Colonic mucosa (tissue), 4 donors: ENCODE measurements at places on chromosomes 6 and 20. TPM values are rescaled to one million over a fixed set of nuclear protein-coding genes. Genes with fewer than 3 reads are reported as not detected.

DNA sequence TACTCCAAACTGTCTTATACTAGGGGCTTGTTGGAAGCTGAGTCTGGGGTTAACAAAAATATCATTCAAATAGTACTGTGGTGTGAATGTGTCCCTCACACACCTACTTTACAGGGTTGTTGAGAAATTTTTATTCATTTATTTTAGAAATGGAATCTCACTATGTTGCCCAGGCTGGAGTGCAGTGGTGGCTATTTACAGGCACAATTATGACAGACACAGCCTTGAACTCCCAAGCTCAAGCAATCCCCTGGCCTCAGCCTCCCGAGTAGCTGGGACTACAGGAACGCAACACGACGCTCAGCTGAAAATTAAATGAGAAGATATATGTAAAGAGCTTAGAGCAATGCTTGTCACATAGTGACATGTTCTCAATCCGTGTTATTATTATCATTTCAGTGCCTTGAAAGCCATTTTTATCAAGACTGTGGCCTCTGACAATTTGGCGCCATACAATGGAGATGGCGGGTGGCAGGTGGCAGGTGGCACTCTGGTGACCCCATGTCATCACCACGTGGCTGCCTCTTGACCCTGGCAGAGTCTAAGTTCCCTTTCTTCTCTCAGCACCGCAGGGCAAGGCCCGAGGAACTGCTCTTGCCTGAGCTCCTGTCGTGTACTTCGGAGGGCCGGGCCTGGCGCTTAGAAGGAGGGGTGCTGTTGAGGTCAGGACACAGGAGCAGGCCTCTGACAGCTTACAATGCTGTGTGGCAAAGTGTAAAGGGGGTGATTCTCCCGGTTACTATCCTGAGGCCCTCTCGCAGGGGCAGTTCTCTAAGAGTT, 64.5 kb downstream of the STX11 start:
- no peaks in the 10 kb centered on the region for H3K27me3 ChIP-seq
- DNase-seq: peak; percentile 24
- H3K4me3 ChIP-seq: peak overlapping the region; percentile 57
- H3K27ac ChIP-seq: peak overlapping the region; percentile 97
- H3K4me1 ChIP-seq: peaks cover 5% of the 10 kb centered on the region
- H3K36me3 ChIP-seq: no peaks in the 10 kb centered on the region

- peaks cover 11% of the 10 kb centered on the region for H3K4me1 ChIP-seq
- no peak overlapping the region for H3K27ac ChIP-seq
- DNase-seq: no peak
- H3K27me3 ChIP-seq: no peaks in the 10 kb centered on the region
- H3K36me3 ChIP-seq: no peaks in the 10 kb centered on the region
- H3K4me3 ChIP-seq: no peak overlapping the region
Measured at GRCh38 chr20:53902968-53903651, 167.3 kb downstream of the BCAS1 start.

NCOA5 gene
- 20.4 TPM for total RNA-seq

GRCh38 chr6:111515259-111515658, 32.2 kb upstream of the REV3L start:
- no peak overlapping the region for H3K27ac ChIP-seq
- no peak overlapping the region for H3K4me3 ChIP-seq
- DNase-seq: no peak
- no peaks in the 10 kb centered on the region for H3K4me1 ChIP-seq
- H3K36me3 ChIP-seq: no peaks in the 10 kb centered on the region

ENPP4 gene
- 28.4 TPM for total RNA-seq

GRCh38 chr6:24797596-24798216, 1.0 kb downstream of the ARMH2 start:
- H3K36me3 ChIP-seq: no peaks in the 10 kb centered on the region
- no peak for DNase-seq
- no peaks in the 10 kb centered on the region for H3K27me3 ChIP-seq
- no peak overlapping the region for H3K27ac ChIP-seq

DNA sequence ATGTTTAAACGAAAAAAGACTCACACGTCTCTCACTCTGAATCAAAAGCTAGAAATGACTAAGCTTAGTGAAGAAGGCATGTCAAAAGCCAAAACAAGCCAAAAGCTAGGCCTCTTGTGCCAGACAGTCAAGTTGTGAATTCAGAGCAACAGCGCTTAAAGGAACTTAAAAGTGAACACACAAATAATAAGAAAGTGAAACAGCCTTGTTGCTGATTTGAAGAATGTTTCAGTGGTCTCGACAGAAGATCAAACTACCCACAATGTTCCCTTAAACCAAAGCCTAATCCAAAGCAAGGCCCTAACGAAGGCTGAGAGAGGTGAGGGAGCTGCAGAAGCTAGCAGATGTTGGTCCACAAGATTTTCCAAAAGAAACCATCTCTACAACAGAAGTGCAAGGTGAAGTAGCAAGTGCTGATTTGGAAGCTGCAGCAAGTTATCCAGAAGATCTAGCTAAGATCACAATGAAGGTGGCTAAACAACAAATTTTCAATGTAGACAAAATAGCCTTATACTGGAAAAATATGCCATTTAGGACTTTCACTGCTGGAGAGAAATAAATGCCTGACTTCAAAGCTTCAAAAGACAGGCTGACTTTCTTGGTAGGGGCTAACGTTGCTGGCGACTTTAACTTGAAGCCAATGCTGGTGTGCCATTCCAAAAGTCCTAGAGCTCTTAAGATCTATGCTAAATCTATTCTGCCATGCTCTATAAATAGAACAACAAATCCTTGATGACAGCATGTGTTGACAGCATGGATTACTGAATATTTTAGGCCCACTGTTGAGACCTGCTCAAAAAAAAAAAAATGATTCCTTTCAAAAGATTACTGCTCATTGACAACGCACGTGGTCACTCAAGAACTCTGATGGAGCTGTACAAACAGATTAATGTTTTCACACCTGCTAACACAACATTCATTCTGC, 40.3 kb downstream of the SEC63 start:
- no peak for DNase-seq
- H3K4me3 ChIP-seq: no peak overlapping the region
- H3K27me3 ChIP-seq: no peaks in the 10 kb centered on the region
- H3K27ac ChIP-seq: no peak overlapping the region

- H3K36me3 ChIP-seq: no peaks in the 10 kb centered on the region
- H3K27me3 ChIP-seq: no peaks in the 10 kb centered on the region
- peaks cover 4% of the 10 kb centered on the region for H3K4me1 ChIP-seq
- H3K4me3 ChIP-seq: no peak overlapping the region
Measured at GRCh38 chr6:147528511-147529145, 20.1 kb downstream of the SAMD5 start.

COX4I2 gene
- not detected for total RNA-seq

DNA sequence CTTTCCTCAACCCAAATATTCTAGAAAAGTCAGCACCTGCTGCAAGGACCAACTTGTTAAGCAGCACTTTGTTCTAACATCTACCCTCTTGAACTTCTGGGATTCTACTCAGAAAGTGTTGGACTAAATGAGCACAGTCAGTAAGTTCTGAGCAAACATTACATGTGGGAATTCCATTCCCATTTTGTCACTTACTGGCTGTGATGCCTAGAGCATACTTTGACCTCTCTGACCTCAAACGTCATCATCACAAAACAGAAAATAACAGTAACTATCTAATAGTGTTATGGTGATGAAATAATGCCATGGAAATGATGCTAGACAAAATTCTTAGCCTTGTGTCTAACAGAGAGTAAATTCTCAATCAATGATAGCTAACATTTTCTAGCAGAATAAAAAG, 829.4 kb downstream of the EPHA7 start:
- H3K36me3 ChIP-seq: no peaks in the 10 kb centered on the region
- no peak overlapping the region for H3K4me3 ChIP-seq
- H3K27me3 ChIP-seq: no peaks in the 10 kb centered on the region
- H3K4me1 ChIP-seq: no peaks in the 10 kb centered on the region

DNA sequence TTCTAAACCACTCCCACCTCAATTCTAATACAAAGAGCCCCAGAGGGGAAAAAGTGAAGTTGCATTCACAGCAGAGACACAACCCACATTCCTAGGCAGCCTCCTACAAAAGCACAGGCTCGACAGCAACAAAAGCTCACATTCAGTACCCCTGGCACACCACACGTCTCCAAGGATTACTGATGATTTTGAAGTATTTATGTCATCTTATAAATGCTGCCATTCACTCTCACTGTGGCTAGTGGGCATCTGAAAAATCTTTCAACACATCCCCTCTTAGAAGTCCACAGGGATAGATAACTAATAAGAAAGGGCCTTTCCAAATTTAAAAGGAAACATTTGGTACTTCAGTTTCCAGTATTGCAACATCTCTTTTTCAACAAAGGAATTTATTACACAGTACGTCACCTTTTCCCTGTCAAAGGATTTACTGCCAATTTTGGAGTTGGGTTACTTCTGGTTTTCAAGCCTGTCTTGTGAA, 146.7 kb downstream of the TASP1 start:
- H3K4me3 ChIP-seq: no peak overlapping the region
- H3K4me1 ChIP-seq: peaks cover 3% of the 10 kb centered on the region

GRCh38 chr6:147156218-147156617, 48.0 kb upstream of the STXBP5 start:
- no peak overlapping the region for H3K4me3 ChIP-seq
- no peak overlapping the region for H3K27ac ChIP-seq
- no peaks in the 10 kb centered on the region for H3K36me3 ChIP-seq
- DNase-seq: no peak

- DNase-seq: no peak
- no peaks in the 10 kb centered on the region for H3K36me3 ChIP-seq
- no peak overlapping the region for H3K4me3 ChIP-seq
- no peaks in the 10 kb centered on the region for H3K27me3 ChIP-seq
- no peaks in the 10 kb centered on the region for H3K4me1 ChIP-seq
Measured at GRCh38 chr6:35139470-35139869, 1.7 kb downstream of the TCP11 start.

- no peak overlapping the region for H3K27ac ChIP-seq
- H3K4me3 ChIP-seq: no peak overlapping the region
- no peaks in the 10 kb centered on the region for H3K27me3 ChIP-seq
- no peak for DNase-seq
- H3K4me1 ChIP-seq: no peaks in the 10 kb centered on the region
- H3K36me3 ChIP-seq: no peaks in the 10 kb centered on the region
Measured at GRCh38 chr6:18410412-18410811, 23.3 kb downstream of the RNF144B start.

DNA sequence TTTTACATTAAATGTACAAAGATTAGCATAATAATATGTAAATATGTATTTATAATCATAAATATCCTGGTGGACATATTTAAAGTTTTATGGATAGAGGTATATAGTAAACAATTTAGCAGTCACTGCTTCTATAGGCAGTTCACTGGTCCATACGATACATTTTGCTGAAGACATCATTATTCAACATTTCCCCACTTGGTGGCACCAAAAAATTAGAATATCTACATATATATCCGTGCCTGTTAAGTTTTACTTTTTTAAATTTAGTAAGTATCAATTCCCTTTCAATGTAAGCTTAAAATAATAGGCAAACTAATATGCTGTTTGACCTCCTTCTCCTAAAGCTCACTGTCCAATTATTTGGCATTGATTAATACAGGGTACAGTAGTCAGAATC, 64.2 kb downstream of the LMBRD1 start:
- H3K27me3 ChIP-seq: no peaks in the 10 kb centered on the region
- H3K4me3 ChIP-seq: no peak overlapping the region
- H3K4me1 ChIP-seq: no peaks in the 10 kb centered on the region
- H3K27ac ChIP-seq: no peak overlapping the region

GRCh38 chr6:25485821-25486534, 166.0 kb upstream of the SCGN start:
- no peak overlapping the region for H3K27ac ChIP-seq
- H3K4me1 ChIP-seq: peaks cover 3% of the 10 kb centered on the region
- DNase-seq: no peak
- no peak overlapping the region for H3K4me3 ChIP-seq
- no peaks in the 10 kb centered on the region for H3K27me3 ChIP-seq
- no peaks in the 10 kb centered on the region for H3K36me3 ChIP-seq

- no peaks in the 10 kb centered on the region for H3K27me3 ChIP-seq
- no peak overlapping the region for H3K27ac ChIP-seq
- H3K36me3 ChIP-seq: no peaks in the 10 kb centered on the region
- no peak overlapping the region for H3K4me3 ChIP-seq
Measured at GRCh38 chr20:1935696-1936366, 40.6 kb downstream of the SIRPA start.

GRCh38 chr6:11900662-11901598, 111.2 kb upstream of the HIVEP1 start:
- H3K27me3 ChIP-seq: no peaks in the 10 kb centered on the region
- no peaks in the 10 kb centered on the region for H3K36me3 ChIP-seq
- H3K4me3 ChIP-seq: no peak overlapping the region
- H3K4me1 ChIP-seq: no peaks in the 10 kb centered on the region

GHRH gene
- not detected for total RNA-seq

LAMA4 gene
- total RNA-seq: 15.8 TPM

DNA sequence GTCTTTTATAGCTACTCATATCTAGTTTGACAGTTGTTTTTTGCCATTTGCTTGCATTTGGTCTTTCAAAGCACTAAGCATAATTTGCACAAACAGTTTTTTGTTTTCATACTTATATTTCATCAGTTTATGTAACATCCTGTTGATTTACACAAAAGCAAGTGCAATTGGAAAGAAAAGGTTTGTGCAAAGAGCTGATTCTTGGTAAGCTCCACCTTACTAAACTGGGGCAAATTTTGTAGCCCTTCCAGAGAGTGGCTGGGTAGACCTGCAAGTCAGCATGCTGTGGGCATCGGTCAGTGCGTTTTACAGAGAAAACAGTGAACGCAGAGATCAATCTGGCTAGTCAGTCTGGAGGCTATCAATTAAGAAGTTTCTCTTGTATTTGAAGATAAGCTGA, 34.5 kb downstream of the TXLNB start:
- DNase-seq: no peak
- H3K27me3 ChIP-seq: no peaks in the 10 kb centered on the region
- no peak overlapping the region for H3K27ac ChIP-seq
- no peaks in the 10 kb centered on the region for H3K36me3 ChIP-seq
- H3K4me1 ChIP-seq: no peaks in the 10 kb centered on the region
- no peak overlapping the region for H3K4me3 ChIP-seq

SIGLEC1 gene
- 4.6 TPM for total RNA-seq

GRCh38 chr6:36200154-36200891, 3.8 kb downstream of the BRPF3 start:
- H3K4me3 ChIP-seq: no peak overlapping the region
- no peak overlapping the region for H3K27ac ChIP-seq
- H3K27me3 ChIP-seq: no peaks in the 10 kb centered on the region
- H3K36me3 ChIP-seq: peaks cover 10% of the 10 kb centered on the region
- H3K4me1 ChIP-seq: peaks cover 3% of the 10 kb centered on the region
